MCF 10A (cell line): ENCODE measurements at places on chromosomes 7 and 10. TPM values are rescaled to one million over a fixed set of nuclear protein-coding genes. Genes with fewer than 3 reads are reported as not detected.

GRCh38 chr7:18890134-18890533 is 227.3 kb downstream of the TWIST1 start:
- peaks cover 20% of the 10 kb centered on the region for H3K4me1 ChIP-seq
- no peak overlapping the region for H3K27ac ChIP-seq
- H3K27me3 ChIP-seq = no peaks in the 10 kb centered on the region
- no peaks in the 10 kb centered on the region for H3K36me3 ChIP-seq

- no peak overlapping the region for H3K27ac ChIP-seq
- H3K27me3 ChIP-seq = peaks cover 38% of the 10 kb centered on the region
- no peak for DNase-seq
- H3K4me1 ChIP-seq = no peaks in the 10 kb centered on the region
- no peaks in the 10 kb centered on the region for H3K36me3 ChIP-seq
Measured at GRCh38 chr7:1302936-1303335, 70.3 kb downstream of the UNCX start.

DNA sequence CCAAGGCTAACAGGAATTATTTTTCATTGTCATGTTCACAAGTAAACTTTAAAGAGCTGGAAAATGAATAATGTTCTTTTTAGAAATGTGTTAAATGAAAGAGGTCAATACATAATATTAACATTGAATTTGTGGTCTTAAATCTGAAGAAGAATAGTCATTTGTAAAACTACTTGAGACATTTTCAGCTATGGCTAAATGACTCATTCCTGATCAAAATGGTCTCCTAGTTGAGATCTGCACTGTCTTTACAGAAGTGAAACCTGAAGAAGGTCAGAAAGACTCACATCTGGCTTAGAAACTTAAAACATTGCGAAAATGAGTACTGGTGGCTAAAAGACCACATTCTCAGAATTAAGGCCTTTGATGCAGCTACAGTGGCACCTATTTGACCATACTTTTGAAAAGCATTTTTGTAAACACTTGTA is 5.9 kb downstream of the PIK3CG start:
- H3K27me3 ChIP-seq = peaks cover 12% of the 10 kb centered on the region
- DNase-seq = no peak
- no peak overlapping the region for H3K4me3 ChIP-seq
- no peak overlapping the region for H3K27ac ChIP-seq
- no peaks in the 10 kb centered on the region for H3K36me3 ChIP-seq

DNA sequence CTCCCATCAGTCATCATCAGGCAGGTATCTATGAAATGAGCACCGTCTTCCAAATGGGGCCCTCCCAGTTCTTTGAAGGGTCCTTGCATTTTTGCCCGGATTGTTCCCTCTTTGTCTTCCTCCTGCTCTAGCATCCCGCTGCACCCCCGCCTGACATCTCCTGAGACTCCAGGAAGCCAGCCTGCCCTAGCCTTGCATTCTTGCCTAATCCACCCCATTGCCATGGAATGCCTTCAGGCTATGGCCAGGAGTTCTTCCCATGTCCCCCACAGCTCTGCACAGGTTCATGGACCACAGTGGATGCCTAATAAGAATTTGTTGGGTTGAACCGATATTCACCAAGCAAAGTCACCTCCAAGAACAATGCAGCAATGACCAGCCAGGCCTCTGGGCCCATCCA is 62.1 kb downstream of the ZMIZ1 start:
- no peak for DNase-seq
- peaks cover 17% of the 10 kb centered on the region for H3K4me1 ChIP-seq
- H3K27ac ChIP-seq = no peak overlapping the region
- peaks cover 23% of the 10 kb centered on the region for H3K36me3 ChIP-seq

Gene GIMAP1
- total RNA-seq = not detected in 2 replicates

Gene CRYGN
- total RNA-seq = not detected in 2 replicates

Gene PRPS1L1
- not detected in 2 replicates for total RNA-seq

GRCh38 chr7:141362580-141363435 is 188.4 kb upstream of the AGK start:
- H3K27me3 ChIP-seq = no peaks in the 10 kb centered on the region
- H3K4me3 ChIP-seq = peak overlapping the region; percentile 46
- peak overlapping the region; percentile 57 for H3K27ac ChIP-seq
- H3K36me3 ChIP-seq = no peaks in the 10 kb centered on the region

Gene PLAC9
- total RNA-seq = 0.93 and 1.0 TPM in 2 replicates

DNA sequence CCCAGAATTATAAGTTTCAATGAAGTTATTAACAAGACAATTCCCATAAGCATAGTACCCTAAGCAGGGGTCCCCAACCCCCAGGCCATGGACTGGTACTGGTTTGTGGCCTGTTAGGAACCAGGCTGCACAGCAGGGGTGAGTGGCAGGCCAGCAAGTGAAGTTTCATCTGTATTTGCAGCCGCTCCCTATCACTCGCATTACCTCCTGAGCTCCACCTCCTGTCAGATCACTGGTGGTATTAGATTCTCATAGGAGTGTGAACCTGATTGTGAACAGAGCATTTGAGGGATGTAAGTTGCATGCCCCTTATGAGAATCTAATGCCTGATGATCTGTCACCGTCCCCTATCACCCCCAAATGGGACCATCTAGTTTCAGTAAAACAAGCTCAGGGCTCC is 36.0 kb upstream of the KIAA1217 start:
- no peak overlapping the region for H3K27ac ChIP-seq
- peaks cover 6% of the 10 kb centered on the region for H3K4me1 ChIP-seq
- H3K36me3 ChIP-seq = no peaks in the 10 kb centered on the region
- no peaks in the 10 kb centered on the region for H3K27me3 ChIP-seq
- H3K4me3 ChIP-seq = no peak overlapping the region

GRCh38 chr7:25863729-25864110 is 288.3 kb upstream of the NFE2L3 start:
- H3K36me3 ChIP-seq = no peaks in the 10 kb centered on the region
- DNase-seq = no peak
- no peak overlapping the region for H3K4me3 ChIP-seq
- no peak overlapping the region for H3K27ac ChIP-seq
- H3K4me1 ChIP-seq = peaks cover 5% of the 10 kb centered on the region
- H3K27me3 ChIP-seq = peaks cover 57% of the 10 kb centered on the region

DNA sequence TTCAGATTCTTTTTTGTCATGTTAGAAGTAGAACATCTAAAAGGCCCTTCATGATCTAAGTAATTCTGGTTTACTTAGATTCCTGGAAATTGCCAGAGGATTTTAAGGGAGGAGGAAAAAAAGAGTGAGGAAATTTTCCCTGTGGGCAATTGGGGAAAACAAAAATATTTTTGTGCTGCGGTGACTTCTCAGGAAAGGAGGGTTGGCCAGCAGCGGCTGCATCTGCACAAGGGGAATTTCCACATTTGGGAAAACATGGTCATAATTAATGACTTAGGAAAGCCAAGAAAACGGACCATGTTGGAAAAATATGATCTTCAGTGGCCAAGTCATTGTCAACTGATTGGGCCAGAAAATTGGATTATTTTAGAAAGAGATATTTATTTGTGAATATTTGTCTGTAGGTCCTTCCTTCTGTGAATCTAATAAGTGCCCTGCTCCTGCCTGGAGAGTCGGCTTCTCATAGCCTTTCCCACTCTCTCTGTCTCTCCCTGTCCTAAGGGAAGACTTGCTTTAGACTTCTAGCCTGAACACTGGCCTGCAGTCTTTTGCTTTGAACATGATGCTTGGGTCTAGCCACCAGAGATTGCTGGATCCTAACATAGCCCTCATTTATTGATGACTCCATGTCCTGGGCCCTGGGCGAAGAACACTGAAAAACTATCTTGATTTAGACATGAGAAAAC is 124.2 kb upstream of the MKLN1 start:
- DNase-seq = no peak
- H3K36me3 ChIP-seq = no peaks in the 10 kb centered on the region
- H3K4me1 ChIP-seq = peaks cover under 1% of the 10 kb centered on the region
- no peaks in the 10 kb centered on the region for H3K27me3 ChIP-seq

Gene CALCR
- not detected in 2 replicates for total RNA-seq

DNA sequence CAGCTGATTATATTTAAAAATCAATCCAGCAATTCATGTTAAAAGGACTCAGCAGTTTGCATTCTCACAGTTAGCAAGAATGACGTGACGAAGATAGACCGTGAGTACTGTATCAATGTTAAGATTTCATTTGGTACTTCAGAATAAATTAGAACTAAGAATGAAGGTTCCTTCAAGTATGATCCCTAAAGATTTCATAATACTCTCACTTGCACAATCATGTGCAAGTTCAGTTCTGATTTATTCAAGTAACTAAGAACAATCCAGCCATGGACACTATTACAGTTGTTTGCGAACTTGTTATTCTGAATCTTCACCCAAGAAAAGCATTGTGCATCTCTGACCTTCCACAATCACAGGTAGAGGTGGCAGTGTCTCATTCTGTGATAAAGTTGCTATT is 7.7 kb downstream of the RHEB start:
- peaks cover 14% of the 10 kb centered on the region for H3K36me3 ChIP-seq
- H3K27me3 ChIP-seq = no peaks in the 10 kb centered on the region
- no peak overlapping the region for H3K4me3 ChIP-seq
- H3K4me1 ChIP-seq = peaks cover 49% of the 10 kb centered on the region
- H3K27ac ChIP-seq = no peak overlapping the region

Gene RADIL
- not detected in 2 replicates for total RNA-seq

Gene EEF1AKMT2
- 17.5 and 18.6 TPM in 2 replicates for total RNA-seq

DNA sequence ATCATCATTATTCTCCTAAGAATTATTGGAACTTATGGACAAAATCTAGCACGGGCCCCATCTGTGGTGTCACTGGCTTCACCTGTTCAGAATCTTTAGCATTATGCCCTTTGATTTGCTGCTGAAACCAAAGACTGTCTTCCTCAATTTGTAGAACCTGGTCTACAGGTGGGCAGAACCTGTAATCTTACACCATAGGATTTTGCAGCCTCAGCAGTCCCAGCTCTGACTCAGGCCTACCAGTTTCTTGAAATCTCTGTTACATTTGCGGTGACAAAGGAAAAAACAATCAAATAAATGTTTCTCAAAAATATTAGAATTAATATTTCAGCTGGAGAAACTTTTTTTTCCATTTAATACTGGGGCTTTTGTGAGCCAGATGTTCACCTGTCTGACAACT is 86.1 kb downstream of the EPDR1 start:
- H3K4me1 ChIP-seq = no peaks in the 10 kb centered on the region
- DNase-seq = no peak
- peaks cover 38% of the 10 kb centered on the region for H3K27me3 ChIP-seq
- H3K4me3 ChIP-seq = no peak overlapping the region
- no peak overlapping the region for H3K27ac ChIP-seq

- DNase-seq = no peak
- no peaks in the 10 kb centered on the region for H3K4me1 ChIP-seq
- H3K27me3 ChIP-seq = no peaks in the 10 kb centered on the region
- no peak overlapping the region for H3K27ac ChIP-seq
- peaks cover 40% of the 10 kb centered on the region for H3K36me3 ChIP-seq
Measured at GRCh38 chr7:498678-499641, 20.7 kb downstream of the PDGFA start.

- H3K4me3 ChIP-seq = no peak overlapping the region
- DNase-seq = peak; percentile 24
- H3K4me1 ChIP-seq = no peaks in the 10 kb centered on the region
Measured at GRCh38 chr7:1811850-1812508, 141.9 kb downstream of the ELFN1 start.

GRCh38 chr10:64444564-64444963 is 923.4 kb downstream of the REEP3 start:
- no peak overlapping the region for H3K4me3 ChIP-seq
- H3K4me1 ChIP-seq = no peaks in the 10 kb centered on the region

Gene CAV2
- 155 and 171 TPM in 2 replicates for total RNA-seq

GRCh38 chr10:15901889-15902288 is 41.6 kb upstream of the MINDY3 start:
- H3K4me3 ChIP-seq = no peak overlapping the region
- H3K4me1 ChIP-seq = peaks cover 5% of the 10 kb centered on the region

Gene ZNF12
- 22.1 and 22.4 TPM in 2 replicates for total RNA-seq

GRCh38 chr7:21851559-21851967 is 94.1 kb downstream of the CDCA7L start:
- DNase-seq = no peak
- H3K27me3 ChIP-seq = no peaks in the 10 kb centered on the region
- H3K36me3 ChIP-seq = no peaks in the 10 kb centered on the region
- H3K4me1 ChIP-seq = no peaks in the 10 kb centered on the region
- H3K4me3 ChIP-seq = no peak overlapping the region

Gene HACD1
- 29.6 and 34.2 TPM in 2 replicates for total RNA-seq

Gene CNPY1
- total RNA-seq = not detected in 2 replicates
